ENCODE measurements at places on chromosomes 12 and 14.

DNA sequence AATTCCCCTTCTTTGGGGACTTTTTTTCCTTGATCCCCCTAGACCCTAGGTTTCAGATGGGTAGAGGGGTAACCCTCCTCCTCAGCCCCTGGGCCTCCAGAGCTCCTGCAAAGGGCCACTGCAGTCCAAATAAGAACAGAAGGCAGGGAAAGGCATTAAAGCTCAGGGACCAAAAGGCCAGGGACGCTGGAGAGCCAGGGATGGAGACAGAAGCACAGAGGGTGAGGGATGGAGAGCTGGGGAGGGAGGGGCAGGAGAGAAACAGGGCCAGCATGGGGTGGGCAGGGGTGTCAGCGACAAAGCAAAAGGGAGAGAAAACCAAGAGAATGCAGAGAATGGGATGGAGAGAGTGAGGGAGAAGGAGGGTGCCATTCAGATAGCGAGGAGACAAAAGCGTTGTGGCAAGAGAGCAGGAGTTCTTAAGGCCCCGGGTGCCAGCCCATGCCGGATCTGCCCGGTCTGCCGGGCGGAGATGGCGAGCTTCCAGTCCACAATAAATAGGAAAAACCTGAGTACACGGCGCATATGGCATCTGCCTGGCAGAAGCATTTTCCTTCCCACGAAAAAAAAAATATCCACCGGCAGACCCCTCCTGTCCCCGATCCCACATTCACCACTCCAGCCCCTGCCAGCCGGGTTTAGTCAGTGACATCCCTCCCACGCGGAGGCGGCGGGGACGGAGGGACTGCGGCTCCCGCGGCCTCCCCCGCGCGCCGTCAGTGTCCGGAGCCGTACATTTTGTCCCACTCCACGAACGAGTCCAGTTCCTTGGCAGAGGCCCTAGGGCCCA lies 28.6 kb downstream of the FIGNL2 start:
- DNase-seq = no peak

GRCh38 chr14:73295198-73295796 lies 58.0 kb downstream of the PAPLN start:
- DNase-seq = no peak

- no peak for DNase-seq
Measured at GRCh38 chr14:34036319-34036766, 85.5 kb upstream of the EGLN3 start.

DNA sequence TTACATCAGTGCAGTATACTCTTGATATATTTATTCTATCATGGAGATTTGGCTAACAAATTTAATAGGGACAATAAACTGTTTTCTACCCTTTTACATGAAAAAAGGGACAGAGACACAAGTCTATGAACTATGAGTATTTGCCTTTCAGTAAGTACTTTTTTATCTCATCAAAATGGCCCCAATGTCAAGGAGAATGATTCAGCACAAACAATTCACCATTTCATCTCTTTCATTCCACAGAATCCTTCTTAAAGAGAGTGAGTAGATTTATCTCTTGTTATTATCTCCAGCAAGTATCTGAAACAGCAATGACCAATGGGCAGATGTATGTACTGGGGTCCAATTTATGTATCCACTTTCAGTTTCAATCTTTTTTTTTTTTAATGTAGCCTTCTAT lies 447.5 kb downstream of the NPAS3 start:
- DNase-seq = no peak

DNA sequence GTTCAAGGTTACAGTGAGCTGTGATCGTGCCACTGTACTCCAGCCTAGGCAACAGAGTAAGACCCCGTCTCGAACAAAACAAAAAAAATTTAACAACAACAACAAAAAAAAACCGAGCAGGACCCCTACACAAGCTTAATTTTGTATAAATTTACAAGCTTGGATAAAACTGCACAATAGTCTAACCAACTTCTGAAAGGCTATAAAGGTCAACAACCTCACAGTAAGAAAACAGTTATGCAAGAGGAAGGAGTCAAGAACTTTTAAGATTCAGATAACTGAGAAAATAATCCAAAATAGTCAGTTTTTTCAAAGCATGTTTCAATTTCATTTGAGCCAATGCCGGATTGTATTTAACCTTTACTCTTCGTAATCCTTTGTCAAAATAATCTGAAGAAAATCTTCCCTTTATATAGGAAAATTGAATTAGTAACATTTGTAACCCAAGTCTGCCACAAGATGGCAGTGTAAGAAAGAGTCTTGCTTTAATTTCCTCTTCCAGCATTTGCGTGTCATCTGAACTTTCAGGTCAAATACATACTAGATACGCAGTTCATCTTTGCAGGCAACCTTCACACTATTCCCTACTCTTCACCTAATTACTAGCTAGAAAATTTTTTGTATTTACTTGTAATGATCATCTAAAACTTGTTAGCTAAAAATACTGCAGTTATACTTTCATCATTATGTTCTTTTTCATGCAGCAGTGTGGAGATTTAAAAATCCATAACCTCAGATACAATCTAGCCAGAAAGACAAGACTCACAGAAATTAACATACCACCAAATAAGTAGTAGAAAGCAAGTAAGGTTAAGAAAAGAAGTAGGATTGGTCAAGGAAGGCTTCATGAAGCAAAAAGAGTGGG lies 5.8 kb downstream of the CCNB1IP1 start:
- no peak for DNase-seq

DNA sequence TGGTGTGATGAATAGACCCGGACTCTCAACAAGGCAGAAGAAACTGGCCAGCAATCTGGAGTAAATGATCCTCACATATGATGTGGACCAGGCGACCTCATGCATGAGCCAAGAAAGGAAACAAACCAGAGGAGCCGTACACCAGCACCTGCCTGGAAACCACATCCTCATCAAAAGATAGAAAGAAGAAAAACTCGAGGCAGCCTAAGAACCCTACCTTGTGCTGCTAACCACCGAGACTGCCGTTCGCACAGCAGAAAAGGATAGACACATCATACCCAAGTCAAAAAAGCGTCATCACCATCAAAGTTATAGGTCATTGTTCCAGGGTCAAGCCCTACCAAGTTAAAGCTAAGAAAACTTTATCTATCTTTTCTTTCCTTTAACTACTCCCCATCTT lies 66.7 kb downstream of the RESF1 start:
- peak; percentile 7 for DNase-seq

DNA sequence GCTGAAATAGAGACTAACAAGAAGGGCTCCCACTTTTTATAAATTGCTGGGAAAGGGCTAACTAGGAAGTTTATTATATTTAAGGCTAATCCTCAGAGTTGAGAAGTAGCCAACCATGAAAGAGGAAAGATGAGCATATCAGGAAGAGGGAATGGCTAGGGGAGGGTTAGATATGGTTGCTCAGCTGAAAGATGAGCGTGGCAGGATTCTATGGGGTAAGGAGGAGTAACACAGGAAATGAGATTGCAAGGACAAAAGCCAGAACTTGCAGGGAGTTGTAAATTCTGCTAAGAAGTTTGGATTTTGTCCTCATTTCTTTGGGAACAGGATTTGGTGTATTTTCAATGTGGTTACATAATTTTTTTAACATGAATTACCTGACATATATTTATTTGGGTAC lies 127.4 kb upstream of the ATP2B1 start:
- DNase-seq = no peak

GRCh38 chr14:33851366-33851765 lies 99.5 kb downstream of the EGLN3 start:
- no peak for DNase-seq

DNA sequence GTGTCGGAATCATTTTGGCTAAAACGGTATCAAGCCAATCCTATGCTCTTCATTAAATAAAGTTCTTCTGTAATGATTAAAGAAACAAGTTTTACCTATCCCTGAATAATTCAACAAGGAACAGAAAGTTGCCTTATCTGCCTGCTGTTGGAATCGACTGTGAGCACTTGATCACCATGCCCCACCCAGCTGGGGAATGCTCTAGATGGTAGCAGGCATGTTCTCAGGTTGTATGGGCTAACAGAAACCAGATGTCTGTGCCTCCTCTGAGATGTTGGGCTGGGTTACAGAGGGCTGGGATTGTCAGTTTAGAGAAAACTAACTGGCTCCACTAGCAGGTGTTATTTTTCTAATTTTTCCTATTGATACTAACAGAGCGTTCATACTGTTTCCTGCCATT lies 28.9 kb downstream of the RTRAF start:
- DNase-seq = no peak
